ENCODE measurements at places on chromosomes 12 and 14.

GRCh38 chr12:113261847-113262470, 40.7 kb downstream of the TPCN1 start:
- DNase-seq = no peak

GRCh38 chr12:46266382-46266791, 2.5 kb downstream of the SLC38A1 start:
- DNase-seq = no peak

DNA sequence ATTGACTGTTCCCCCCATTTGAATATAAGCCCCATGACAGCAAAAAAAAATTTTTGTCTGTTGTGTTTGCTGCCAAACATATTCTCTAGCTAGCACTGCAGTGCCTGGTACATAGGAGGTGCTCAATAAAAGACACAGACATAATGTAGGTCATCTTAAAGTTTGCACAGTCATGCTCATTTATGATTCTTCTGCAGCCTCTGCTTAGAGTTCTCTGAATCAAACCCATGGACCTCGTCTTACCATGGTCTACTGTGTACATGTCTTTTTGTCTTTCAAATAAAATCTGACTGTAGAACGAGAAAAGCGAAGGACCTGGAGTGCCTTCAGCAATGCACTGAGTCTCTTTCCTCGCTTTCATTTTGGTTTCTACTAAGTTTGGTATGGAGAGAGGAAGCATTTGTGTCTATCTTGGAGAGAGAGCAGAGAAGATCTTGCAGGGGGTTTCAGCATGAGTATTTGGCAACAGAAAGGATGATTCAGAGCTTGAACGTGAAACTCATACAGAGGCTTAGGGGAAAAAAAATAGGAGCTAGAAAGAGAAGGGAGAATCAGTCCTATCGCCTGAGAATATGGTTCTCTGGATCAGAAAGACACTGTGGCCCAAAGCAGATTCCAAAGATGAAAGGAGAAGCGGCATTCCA, 38.8 kb upstream of the TMCC3 start:
- no peak for DNase-seq

DNA sequence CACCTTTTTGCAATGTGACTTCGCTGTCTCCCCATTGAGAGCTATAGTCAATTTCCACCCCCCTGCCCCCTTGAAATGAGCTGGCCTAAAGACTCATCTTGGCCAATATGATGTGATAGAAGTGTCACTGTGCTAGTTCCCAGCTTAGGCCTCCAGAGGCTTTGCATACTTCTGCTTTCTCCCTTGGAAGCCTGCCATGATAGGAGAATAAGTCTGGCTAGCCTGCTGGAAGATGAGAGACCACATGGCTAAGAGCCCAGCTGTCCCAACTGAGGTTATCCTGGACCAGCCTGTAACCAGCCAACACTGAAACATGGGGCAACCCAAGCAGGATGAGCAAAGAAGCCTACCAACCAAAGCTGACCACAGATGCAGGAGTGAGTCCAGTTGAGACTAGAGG, 196.9 kb downstream of the GRIN2B start:
- no peak for DNase-seq

GRCh38 chr12:12839873-12840579, 26.9 kb downstream of the DDX47 start:
- no peak for DNase-seq

DNA sequence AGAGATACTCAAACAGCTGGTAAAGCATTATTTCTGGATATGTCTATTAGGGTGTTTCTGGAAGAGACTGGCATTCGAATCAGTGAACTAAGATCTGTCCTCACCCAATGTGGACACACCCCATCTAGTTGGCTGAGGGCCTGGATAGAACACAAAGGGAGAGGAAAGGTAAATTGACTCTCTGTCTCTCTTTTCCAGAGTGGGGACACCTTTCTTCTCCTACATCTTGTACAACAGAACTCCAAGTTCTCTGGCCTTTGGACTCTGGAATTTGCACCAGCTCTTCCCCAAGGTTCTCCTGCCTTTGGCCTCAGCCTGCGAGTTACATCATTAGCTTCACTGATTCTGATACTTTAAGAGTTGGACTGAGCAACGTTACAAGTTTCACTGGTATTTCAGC, 1253.9 kb downstream of the SLC16A7 start:
- no peak for DNase-seq

DNA sequence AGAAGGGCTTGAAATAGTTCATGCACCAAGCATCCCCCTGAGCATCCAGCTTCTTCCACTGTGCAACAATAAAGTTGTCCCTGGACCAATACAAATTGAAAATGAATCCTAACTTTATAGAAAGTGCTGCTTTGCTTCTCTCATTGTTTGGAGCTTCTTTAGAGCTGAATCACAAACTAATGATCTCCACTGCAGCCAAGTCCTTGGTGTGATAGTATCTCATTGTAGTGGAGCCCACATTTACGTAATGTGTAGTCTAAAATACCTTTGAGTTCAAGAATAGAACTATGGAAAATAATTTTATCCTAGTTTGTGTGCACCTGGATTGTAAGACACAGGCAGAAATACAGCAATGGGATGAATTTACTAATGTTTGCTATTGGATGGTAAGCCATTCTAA, 319.9 kb downstream of the EGLN3 start:
- no peak for DNase-seq

- DNase-seq = no peak
Measured at GRCh38 chr14:92693998-92694795, 54.2 kb downstream of the LGMN start.

GRCh38 chr14:77306851-77307496, 13.7 kb downstream of the POMT2 start:
- DNase-seq = no peak

DNA sequence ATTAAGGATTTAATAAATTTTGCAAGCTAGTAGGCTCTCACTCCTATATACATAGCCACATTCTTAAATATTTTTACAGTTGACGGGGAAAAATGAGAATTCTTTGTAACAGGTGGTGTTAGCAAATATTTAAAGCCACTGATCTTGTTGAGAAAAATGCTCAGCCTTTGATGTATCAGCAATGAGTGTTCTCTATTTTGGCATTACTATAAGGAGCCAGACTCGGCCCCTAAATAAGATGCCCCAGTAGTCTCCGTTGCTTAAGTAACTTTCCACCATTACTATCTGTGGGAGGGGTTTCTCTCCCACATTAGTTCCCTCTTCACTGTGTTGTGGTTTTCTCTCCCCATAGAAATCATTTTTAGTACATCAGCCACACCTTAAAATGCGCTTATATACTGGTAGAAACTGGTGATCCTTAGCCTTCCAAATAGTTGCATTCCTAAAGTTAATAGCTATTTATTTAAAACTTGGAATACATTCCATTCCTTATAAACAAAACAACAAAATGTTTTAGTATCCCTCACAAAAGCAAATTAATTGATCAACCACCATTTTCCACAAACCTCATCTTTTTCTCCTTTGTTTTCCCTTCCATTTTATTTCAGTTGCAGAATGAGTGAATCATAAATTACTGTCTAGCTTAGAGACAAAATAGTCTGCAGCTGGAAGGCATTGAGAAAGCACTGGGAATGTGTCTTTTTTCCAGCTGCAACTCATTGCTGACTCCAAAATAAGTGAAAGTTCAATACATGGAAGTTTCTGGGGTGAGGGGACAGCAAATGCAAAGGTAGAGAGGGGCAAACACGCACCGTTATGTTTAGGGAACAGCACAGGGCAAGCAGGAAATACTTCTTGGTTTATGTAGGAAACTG, 84.7 kb upstream of the FERMT2 start:
- no peak for DNase-seq

- DNase-seq = no peak
Measured at GRCh38 chr12:1972856-1973317, 31.4 kb downstream of the DCP1B start.

- DNase-seq = no peak
Measured at GRCh38 chr12:104303538-104304151, at the start of gene EID3. EID3 (plus strand) TSS chr12:104303739; CDS start chr12:104303935, 196 bp downstream.

GRCh38 chr12:59055204-59055860, 135.0 kb upstream of the LRIG3 start:
- DNase-seq = no peak

DNA sequence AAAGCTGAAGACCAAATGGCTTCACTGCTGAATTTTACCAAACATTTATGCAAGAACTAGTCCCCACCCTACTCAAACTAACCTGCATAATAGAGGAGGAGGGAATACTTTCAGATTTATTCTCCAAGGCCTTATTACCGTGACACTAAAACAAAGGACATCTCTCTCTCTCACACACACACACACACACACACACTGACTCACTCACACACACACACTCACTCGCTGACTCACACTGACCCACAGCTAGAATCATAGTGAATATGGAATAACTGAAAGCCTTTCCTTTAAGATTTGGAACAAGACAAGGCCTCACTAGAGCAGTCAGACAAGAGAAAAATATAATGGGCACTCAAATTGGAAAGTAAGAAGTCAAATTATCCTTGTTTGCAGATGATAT, 1014.1 kb downstream of the TMTC2 start:
- no peak for DNase-seq

- DNase-seq = no peak
Measured at GRCh38 chr12:93550748-93551611, 21.5 kb upstream of the SOCS2 start.

DNA sequence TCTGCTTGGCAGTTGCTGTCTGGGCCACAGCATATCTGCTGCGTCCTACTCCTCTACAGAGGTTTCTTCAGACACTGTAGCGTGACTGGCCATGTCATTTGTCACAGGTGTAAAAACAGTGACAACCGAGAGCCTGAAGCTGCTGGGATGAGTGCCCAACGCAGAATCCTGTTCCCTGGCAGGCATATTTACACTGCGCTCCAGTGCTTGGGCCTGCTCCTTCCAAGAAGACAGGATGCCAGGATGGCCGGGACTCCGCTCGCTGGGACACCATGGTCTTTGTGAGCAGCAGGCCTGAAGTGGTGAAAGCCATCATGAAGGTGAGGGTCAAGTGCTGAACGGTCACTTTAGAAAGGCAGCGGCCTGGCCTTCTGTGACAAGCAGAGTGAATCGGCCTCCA, 171.4 kb downstream of the EMP1 start:
- no peak for DNase-seq

DNA sequence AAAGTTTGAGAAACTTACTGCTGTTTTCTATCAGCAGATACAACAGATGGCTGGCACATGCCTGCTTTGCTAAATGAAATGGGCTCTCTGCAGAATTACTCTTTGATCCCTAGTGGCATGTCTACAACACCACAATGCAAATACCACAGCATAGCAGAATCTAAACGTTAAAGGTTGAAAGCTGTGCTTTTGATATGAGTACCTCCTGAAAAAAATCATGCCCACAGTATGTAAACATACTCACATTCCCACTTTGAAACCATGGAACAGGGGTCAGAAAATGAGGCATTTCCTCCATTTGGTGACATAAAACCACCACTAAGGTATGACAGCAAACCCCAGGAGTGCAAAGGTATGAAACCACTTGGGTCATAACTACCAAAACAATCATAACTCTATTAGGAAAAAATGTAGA, 7.5 kb downstream of the WIF1 start:
- DNase-seq = no peak

DNA sequence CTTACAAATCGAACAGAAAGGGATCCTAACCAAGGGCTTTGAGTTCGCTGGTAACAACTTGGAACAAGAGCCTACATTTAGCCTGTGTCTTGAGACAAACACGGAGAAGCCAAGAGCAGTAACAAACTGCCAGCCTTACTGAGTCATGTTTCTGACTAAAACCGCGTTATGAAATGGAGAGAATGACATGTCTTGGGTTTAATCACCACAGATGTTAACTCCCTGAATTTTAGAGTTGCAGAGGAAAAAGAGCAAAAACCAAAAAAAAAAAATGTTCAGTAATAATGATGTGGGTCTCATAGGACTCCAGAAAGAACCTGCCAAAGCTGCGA, 1.0 kb downstream of the BLTP3B start:
- no peak for DNase-seq

GRCh38 chr14:67276131-67276530, 34.9 kb downstream of the PALS1 start:
- no peak for DNase-seq

- no peak for DNase-seq
Measured at GRCh38 chr12:13534242-13534641, 337.7 kb downstream of the EMP1 start.

GRCh38 chr12:43669373-43669772, 89.2 kb downstream of the PUS7L start:
- no peak for DNase-seq

GRCh38 chr14:103552011-103552845, 10.2 kb downstream of the BAG5 start:
- no peak for DNase-seq

DNA sequence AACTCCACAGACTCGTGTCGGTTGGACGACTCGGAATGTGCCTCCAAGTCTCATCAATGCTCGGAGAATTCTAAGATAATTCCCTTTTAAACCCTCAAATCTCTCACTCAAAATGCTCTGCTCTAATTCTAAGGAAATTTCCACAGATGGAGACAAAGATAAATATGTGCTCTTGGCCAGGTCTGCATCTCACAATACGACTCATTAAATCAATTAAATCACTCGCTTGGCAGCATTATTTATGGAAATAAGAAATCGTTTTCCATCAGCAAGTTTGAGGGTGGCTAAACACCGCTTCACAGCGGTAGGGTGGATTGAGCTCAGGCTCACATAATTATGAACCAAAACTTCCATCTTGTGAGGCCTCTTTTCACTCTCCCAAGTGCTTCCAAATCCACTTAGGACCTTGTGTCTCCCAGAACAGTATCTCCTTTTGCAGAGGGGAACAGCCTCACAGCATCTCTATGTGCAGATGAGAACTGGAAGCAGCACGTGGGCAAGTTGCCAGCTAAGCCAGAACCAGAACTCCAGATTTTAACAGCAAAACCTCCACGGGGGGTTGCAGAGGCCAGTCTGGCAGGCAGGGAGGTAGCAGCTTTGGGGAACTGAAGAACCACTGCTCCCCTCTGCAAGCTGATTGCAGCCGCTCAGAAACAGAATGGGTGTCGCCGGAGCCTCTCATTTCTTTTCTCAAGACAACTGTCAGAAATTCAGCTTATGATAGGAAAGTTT, 43.8 kb downstream of the RIMBP2 start:
- DNase-seq = no peak

DNA sequence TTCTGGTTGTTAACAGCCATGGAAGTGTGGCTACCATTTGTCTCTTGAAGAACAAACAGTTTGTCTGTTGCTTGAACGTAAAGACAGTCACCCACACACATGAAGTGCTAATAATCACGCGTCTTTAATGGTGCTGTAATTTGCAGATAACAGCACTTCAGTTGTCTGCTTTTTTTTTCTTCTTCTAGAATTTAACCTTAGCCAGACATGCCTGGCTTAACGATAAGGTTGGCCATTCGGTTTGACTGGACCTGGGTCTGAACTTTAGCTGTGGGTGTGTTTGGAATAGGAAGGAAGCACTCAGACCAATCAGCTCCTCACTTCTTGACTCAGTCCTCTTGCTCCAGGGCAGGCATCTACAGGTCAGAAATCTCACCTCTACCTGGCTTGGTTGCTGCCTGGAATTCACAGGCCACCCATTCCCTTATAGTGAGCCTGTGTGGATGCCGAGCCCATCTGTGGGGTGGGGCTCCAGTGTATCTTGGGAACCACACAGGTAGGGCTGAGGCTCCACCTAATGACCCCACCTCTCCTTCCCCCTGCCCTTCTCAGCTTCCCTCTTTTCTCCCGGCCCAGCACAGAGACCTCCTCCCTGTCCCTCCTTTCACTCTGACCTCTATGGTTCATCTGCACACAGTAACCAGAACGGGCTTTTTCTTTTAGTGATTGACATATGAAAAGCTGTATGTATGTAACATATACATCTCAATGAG, 246.4 kb upstream of the PWP1 start:
- DNase-seq = no peak

Measured in D721Med (cell line).